AML-193 (cell line): ENCODE measurements at places on chromosomes 2 and 18.

DNA sequence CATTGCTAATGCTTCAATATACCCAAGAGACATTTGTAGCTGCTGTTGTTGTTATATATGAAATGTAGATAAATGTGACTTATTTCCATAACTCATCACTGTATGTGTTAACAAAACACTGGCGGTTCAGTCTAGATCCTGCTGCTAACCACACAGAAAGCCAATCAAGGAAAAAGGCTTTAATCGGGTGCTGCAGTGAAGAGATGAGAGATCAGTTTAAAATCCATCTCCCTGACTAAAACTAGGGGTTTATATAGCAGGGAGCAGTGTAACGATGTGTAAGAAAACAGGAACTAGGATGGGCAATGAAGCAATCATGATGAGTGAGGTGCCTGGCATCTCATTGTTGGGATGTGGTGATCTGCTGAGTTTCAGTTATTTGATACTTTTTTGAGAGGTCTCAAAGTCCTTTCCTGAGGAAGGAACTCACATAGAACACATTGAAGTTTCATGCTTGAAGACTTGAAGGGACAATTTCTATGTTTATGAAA lies 677.7 kb upstream of the CDH7 start:
- DNase-seq: no peak

GRCh38 chr2:55229221-55229620 lies 2.9 kb downstream of the CLHC1 start:
- DNase-seq: no peak

GRCh38 chr2:191362841-191363240 lies 117.6 kb downstream of the MYO1B start:
- no peak for DNase-seq

DNA sequence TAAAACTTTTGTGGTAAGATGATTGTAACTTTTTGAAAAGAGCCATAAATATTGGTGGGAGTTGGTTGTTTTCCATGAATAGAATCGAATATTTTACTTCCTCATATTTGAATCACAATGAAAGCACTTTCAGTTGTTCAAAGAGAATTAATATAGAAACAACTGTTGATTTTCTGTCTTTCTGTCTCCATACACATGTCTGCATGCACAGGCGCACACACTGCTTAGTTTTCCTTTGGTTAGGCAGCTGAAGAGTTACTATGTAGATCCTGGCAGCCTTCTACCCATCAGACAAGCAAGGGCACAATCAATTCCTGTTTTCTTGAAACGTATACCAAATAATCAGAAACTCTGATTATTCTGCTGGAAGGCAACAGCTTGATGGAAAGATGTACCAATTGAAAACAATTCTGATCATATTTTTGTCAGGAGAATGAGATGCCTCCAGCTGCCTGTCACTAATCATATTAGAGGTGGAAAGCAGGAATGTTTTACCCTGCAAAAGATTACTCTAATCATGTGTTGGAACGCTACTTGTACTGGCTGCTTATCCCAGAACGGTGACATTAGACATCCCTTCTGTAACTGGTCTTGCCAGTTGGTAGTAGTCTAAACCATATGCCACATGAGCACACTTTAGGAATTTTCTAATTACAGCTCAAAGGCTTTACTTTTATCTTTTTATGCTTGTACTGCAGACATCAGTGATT lies 24.0 kb downstream of the SPATS2L start:
- no peak for DNase-seq

- DNase-seq: no peak
Observed at GRCh38 chr2:222134654-222135053, 164.1 kb downstream of the PAX3 start.

GRCh38 chr2:12325806-12326205 lies 390.9 kb upstream of the TRIB2 start:
- no peak for DNase-seq

DNA sequence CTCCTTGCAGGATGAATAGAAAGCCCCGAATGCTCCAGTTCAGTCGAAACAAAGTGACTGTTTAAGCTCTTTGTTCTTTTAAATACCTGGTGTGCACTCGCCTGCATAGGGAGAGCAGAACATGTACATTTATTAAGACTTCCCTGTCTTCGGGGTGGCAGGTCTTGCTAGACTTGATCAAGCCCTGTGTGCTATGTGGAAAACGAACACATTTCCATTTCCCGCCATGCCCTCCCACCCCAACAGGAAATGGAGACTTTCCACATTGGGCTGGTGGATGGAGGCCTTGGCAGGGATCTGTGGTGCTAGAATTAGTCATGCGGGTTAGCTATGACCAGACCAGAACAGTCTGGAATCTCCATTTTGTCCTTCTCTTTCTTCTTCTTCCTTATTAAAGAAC lies 321.0 kb upstream of the THSD7B start:
- no peak for DNase-seq

DNA sequence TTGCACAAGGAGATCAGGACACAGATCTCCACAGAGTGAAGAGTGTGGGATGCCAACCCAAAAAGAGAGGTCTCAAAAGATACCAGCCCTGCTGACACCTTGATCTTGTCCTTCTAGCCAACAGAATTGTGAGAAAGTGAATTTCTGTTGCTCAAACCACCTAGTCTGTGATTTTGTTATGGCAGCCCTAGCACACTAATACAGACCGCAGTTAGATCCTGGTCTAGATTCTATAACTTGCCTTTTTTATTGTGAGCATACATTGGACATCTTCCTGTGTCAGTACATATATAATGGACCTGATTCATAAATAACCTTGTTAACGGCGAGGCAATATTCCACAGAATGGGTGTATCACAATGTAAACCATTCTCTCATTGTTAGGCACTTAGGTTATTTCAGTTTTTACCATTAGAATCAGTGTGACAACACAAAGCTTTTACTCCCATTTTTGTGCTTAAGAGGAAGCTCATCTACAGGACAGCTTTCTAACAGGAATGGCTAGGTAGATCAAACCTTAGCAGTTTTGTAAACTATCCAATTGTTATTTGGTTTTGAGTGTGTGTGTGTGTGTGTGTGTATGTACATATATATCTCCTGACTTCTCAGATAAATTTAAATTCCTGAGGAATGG lies 89.0 kb downstream of the ACSL3 start:
- no peak for DNase-seq

GRCh38 chr2:111936881-111937280 lies 38.5 kb downstream of the MERTK start:
- no peak for DNase-seq

- no peak for DNase-seq
Observed at GRCh38 chr2:85868822-85869221, 20.0 kb downstream of the ST3GAL5 start.

GRCh38 chr2:236536727-236537398 lies 32.8 kb upstream of the ACKR3 start:
- DNase-seq: no peak

GRCh38 chr18:44691148-44691925 lies 10.6 kb downstream of the SETBP1 start:
- DNase-seq: no peak

GRCh38 chr18:5237083-5237722 lies 40.1 kb upstream of the AKAIN1 start:
- DNase-seq: peak; percentile 21

DNA sequence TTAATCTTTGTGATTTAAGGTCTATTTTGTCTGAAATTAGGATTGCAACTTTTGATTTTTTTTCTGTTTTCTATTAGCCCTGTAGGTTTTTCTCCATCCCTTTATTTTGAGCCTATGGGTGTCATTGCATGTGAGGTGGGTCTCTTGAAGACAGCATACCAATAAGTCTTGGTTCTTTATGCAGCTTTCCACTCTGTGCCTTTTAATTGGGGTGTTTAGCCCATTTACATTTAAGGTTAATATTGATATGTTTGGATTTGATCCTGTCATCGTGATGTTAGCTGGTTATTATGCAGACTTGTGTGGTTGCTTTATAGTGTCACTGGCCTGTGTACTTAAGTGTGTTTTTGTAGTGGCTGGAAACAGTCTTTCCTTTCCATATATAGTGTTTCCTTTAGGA lies 17.7 kb downstream of the EHBP1 start:
- no peak for DNase-seq

DNA sequence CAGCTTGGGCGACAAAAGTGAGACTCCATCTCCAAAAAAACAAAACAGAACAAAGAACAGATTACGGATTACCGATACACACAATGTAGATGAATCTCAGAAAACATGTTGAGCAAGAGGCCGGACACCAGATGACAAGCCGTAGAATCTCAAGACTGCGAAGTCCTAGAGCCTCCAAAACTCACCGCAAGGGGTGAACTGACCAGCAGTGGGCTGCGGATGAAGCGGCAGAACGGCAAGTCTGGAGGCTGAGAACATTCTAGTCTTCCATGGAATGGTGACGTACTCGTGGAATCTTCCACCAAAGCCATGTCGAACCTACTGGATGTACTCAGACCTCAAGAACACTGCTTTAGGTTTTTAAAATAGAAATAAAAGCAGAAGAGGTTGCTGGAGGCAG lies 198.8 kb downstream of the NDUFA10 start:
- no peak for DNase-seq

DNA sequence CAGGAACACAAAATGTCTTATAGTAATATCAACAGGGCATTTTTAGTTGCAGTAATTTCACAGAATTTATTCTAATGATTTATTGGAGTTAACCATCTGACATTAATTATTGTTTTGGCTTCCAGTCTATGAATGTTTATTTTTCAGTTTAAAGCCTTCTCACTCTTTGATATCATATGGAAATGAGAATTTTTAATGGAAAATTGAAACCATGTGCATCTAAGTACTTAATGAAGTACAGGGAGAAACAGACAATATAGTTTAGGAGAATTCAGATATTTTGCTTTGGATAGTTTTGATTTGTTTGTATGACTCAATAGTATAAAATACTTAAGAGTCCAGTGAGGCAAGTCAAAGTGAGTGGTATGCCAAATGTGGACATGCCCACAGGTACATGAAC lies 126.1 kb downstream of the OLA1 start:
- no peak for DNase-seq

GRCh38 chr2:23691106-23691470 lies 235.8 kb downstream of the ATAD2B start:
- DNase-seq: no peak

GRCh38 chr2:168624028-168624427 lies 168.0 kb downstream of the CERS6 start:
- DNase-seq: no peak

DNA sequence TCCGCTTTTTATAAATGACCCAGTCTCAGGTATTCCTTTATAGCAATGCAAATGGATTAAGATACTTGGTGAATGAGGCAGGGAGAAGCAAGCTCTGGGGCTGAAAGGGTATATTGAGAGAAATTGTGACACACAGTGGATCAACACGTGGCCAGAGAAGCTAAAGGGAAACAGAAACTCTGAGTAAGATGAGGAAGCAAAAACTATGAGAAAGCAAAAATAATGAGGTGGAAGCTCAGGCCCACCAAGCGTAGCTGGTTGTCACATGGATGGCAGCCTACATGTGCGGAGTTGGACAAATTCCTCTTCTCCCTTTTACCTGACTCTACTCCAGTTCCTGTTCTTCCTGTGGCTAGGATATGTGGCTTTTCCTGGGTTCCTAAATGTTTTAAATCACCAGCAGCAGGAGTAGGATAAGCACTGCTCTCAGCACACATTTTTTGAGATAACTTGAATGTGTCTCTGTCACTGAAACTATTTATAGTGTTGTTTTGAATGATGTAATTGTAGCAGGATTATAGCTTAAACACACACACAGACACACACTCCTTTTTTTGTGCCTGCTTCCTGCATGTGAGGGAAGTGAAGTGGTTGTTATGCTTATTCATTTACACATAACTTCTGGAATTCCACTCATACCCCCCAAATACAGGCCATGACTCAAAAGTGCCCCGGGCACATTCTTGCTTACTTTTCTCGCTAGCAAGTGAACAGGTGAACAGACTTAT lies 30.1 kb upstream of the EPC2 start:
- DNase-seq: peak; percentile 73

DNA sequence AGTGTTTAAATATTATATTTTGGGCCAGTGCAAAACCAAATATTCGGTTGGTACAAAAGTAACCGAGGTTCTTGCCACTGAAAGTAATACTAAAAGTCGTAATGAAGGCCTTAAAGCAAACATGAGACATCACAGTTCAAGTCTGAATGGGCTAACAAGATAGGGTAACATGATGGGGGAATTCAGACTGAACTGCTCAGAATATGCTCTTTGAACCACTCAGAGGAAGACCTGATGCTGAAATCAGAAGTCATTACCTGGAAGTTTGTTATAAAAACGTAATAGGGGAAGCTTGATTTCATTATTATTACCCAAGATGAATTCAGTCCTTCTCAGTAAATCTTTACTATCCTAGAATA lies 26.6 kb downstream of the CDKL4 start:
- DNase-seq: peak; percentile 5

GRCh38 chr18:3281456-3282400 lies 19.8 kb downstream of the MYL12B start:
- DNase-seq: peak; percentile 81

DNA sequence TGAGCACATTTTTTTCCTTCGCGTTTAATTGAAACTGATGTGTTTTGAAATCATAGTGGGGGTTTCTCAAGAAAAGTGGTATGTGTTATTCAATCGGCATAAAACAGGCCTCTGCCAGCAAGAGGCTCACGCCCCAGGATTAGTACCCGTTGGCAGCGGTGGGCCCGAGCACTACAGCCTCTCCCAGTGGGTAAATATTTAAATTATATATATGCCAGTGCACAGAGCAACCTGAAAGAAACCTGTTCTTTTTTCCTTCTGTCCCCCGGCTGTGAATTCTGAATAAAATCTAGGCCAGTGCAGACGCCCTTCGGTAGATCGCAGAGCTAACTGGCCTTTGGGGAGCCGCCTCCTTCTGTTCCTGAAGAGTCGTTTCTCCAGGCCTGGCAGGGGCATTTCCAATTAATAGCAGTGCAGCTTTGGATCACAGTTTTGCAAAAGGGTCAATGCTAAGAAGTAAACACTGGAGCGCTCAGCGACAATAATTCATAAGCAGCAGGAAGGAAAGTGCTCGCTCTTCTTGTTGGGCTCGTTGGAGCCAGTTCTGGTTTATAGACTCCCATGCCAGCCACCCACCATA lies 202.8 kb upstream of the SALL3 start:
- DNase-seq: no peak
